ENCODE measurements at places on chromosomes 5 and 9.

DNA sequence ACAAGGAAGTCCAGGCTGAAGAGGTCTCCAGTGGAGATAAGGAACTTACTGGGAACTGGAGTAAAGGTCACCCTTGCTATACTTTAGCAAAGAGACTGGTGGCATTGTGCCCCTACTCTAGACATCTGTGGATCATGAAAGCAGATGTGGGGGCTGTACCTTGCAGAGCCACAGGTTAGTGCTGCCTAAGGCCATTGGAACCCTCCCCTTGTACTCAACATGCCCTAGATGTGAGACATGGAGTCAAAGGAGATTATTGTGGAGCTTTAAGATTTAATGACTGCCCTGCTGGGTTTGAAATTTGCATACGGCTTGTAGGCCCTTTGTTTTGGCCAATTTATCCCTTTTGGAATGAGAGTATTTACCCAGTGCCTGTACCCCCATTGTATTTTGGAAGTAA is 397.3 kb upstream of the GRIN3A start:
- no peak for DNase-seq

DNA sequence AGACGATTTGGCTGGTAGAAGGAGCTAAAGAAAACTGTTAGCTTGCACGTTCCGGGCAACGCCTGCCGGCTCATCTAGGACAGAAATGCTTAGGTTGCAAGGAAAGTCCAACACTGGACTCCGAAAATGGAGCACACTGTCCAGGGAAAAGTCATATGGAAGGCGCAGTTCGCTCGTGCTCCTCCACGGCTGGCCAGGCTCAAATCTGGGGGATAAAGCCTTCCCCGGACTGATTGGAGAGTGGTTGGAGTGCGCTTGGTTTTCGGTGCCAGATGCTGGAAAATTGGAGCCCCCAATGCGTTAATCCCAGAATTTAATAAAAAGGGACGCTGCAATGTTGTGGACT is 955 bp downstream of the CDH6 start:
- no peak for DNase-seq

GRCh38 chr5:172749881-172750633 is 20.9 kb downstream of the DUSP1 start:
- no peak for DNase-seq

- DNase-seq: no peak
Measured at GRCh38 chr5:33332804-33333203, 108.0 kb upstream of the TARS1 start.

GRCh38 chr5:61635271-61635670 is 303.2 kb downstream of the ZSWIM6 start:
- no peak for DNase-seq

DNA sequence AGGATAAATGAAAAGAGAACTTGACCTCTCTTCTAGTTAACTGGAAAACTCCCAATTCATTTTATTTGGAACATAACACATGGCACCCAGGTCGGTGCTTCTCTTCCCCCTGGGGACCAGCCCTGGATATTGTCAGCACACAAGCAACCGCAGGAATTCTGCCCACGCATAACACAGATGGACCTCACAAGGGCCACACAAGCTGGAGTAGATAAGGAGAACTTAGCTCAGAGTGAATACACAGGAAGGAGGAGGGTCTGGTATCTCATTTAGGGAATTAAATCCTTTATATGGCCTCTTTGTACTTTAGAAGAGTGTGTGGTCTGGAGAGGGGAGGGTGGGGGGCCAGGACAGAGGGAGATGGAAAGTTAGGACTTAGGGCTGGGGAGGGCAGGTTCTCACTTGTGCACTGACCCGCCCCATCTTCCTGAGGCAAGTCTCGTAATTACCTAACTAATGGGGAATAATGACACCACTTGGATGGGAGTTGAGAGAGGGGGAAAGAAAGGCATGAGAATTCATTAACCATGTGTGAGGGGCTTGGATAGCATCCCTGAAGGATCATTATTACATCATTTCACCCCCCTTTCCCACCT is 341.2 kb upstream of the WWC1 start:
- no peak for DNase-seq

GRCh38 chr5:179615203-179615602 is 8.3 kb downstream of the HNRNPH1 start:
- DNase-seq: no peak

- no peak for DNase-seq
Measured at GRCh38 chr5:39619168-39619818, 194.5 kb upstream of the DAB2 start.

GRCh38 chr5:57199866-57200265 is 26.0 kb downstream of the GPBP1 start:
- DNase-seq: no peak

- no peak for DNase-seq
Measured at GRCh38 chr5:151584057-151584937, 6.8 kb downstream of the FAT2 start.

- DNase-seq: no peak
Measured at GRCh38 chr9:16611983-16612382, 258.5 kb downstream of the BNC2 start.

DNA sequence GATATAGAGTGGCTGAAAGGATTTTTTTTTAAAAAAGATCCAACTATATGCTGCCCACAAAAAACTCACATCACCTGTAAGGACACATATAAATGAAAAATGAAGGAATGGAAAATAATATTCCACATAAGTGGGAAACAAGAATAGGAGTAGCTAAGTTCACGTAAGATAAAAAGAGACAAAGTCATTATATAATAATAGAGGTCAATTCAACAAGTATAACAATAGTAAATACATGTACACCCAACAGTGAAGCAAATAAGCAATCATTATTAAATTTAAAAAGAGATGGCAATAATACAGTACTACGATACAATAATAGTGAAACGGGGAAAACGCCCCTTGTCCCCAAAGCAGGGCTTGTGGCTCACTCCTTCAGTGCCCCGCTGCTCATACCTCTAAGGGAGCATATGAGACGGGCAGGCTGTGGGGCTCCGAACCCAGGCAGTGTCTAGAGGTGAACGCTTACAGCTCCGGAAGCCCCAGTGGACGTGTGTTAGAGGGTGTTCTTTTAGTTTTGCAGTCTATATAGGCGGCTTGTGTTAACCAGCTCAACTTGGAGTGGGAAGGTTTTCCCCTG is 12.5 kb upstream of the BTNL9 start:
- no peak for DNase-seq

DNA sequence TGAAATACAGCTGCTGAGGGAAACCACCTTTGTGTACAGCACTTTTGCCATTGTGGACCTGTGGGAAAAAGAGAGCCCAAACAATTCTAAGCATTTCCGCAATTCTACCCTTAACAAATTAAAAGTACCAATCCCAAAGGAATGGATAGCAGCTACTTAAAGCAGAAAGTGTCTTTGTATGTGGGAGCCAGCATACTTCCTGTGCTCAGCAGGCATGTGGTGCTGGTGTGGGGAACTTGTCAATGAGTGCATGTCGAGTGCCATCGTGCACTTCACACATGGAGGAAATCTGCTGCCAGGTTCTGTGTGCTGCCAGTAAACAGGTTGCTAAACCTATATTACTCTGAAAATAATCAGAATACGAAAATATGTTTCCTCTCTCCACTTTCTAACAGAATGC is 399.0 kb downstream of the LRRC70 start:
- no peak for DNase-seq

DNA sequence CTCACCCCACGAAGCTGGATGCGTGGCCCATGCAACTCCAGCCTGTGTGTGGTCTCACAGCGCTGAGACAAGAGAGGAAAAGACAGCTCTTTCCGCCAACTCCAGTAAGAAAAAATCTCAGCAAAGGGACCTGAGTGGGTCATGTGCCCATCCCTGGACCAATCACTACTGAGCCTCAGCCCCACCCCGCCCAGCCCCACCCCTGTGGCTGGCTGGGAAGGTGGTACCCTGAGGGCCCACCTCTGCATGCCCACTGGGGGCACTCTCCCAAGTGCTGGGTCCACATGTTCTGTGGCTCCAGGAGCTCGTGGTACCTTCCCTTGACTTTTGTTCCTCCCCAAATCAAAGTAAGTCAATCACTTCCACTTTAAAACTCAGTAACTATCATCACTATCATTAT is 105.1 kb upstream of the SMIM23 start:
- no peak for DNase-seq

DNA sequence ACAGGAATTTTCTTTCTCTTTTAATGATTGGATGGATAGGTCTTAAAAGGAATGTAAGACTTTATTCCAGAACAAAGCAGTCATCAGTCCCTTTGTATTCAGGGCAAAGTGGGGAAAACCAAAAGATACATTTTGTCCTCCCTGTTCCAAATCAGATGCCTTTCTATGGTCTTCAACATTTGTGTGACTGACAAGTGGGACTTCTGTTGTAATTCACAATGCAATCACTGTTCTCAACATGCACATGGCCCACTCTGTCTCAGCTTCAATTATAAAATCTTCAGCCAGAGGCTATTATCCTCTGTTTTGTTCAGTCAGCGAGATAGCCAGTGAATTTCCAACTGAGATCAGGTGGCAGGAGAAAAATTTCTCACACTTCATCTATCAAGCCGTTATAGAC is 95.5 kb upstream of the ERBIN start:
- no peak for DNase-seq

GRCh38 chr9:4070266-4070665 is 229.6 kb downstream of the GLIS3 start:
- DNase-seq: no peak

GRCh38 chr5:81904861-81905260 is 67.0 kb upstream of the ATG10 start:
- no peak for DNase-seq

- no peak for DNase-seq
Measured at GRCh38 chr5:150541895-150542294, 34.0 kb downstream of the NDST1 start.

- no peak for DNase-seq
Measured at GRCh38 chr5:52690236-52690768, 97.4 kb upstream of the ITGA1 start.

Measured in stimulated activated CD8-positive, alpha-beta memory T cell treated with anti-CD3 and anti-CD28 coated beads, Interleukin-7, amount 100 ng/mL, for 1 hour (primary cell).